ENCODE measurements at places on chromosomes 7 and 10.

- DNase-seq: no peak
These were observed 90.5 kb downstream of the WIPF3 start for GRCh38 chr7:29896685-29897411.

DNA sequence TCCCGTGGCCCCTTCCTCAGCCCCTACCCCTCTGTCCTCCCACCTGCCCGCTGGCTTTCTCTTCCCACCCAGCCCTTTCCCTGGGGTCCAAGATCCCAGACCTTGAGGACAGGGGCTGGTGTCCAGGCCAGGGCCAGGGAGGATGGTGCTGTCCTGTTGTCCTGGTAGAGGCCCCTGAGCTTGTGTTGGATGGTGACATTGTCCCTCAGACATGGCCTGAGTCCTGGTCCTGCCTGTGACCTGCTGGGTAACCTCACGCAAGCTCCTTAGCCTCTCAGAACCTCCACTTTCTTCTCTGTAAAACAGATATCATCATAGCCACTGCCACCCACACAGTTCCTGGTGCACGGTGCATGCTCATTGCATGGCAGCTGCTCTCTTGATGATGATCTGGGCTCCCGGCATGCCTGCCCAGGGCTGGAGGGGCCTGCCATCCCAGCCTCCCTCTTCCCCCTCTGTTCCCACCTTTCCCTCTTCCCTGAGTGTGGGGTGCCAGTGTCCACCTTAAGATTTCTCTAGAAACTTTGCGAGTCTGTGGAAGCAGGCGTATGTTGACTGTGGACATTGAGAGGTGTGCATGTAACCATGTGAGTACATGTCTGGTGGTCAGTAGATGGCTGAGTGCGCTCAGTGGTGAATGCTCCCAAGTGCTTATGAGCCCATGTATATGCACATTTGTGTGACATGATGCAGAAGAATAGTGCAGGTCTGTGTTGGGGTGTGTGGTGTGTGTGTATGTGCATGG is 60.4 kb downstream of the NEURL1 start:
- DNase-seq: no peak

- DNase-seq: no peak
These were observed 61.7 kb downstream of the PALD1 start for GRCh38 chr10:70540089-70540788.

- no peak for DNase-seq
These were observed 136.2 kb upstream of the INSYN2A start for GRCh38 chr10:127332631-127333030.

GRCh38 chr10:7610651-7611389 is 55.9 kb downstream of the ITIH5 start:
- no peak for DNase-seq

DNA sequence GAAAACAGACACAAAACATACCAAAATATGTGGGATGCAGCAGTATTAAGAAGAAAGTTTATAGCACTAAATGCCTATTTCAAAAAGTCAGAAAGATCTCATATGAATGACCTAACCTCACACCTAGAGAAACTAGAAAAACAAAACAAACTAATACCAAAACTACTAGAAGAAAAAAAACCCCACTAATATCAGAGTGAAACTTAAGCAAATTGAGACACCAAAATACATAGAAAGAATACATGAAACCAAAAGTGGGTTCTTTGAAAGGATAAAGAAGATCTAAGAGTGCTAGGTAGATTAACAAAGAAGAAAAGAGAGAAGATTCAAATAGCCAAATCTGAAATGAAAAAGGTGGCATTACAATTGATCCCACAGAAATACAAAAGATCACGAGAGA is 494.1 kb downstream of the SH2D4B start:
- DNase-seq: no peak

GRCh38 chr10:79394664-79395063 is 47.4 kb downstream of the PPIF start:
- DNase-seq: no peak

DNA sequence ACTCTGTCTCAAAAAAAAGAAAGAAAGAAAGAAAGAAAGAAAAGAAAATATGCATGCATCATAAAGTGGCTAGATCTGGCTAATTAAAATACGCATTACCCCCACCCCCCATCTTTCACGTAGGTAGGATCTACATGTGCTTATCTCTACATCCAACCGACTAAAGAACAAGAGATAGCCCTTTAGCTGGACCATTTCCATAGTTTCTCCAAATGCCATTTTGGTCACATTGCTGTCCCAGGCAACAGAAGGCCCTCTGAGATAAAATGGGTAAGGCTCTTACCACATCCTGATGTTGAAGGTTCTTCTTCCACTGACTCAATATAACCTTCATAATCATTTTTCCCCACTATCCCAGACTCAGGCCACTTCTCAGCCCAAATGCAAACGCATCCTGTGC is 31.5 kb downstream of the PIK3AP1 start:
- no peak for DNase-seq

GRCh38 chr7:2309889-2310331 is 4.3 kb downstream of the SNX8 start:
- DNase-seq: no peak

DNA sequence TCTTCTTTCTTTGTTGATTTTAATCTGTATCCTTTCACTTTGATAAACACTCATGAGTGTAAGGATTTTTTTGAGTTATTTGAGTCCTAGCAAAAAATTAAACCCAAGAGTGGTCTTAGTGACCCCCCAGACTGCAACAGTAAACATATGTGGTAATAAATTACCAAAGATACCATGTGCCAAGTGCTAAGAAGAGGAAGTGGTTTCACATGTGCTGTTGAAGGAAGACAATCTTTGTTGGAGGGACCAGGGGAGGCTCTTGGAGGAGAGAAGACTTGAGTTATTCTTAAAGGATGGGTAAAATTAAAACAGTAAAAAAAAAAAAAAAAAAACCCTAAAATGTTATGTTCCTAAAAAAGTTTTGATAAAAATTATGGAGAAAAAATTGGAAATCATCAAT is 150.2 kb downstream of the SEC23IP start:
- no peak for DNase-seq

GRCh38 chr10:119817991-119818888 is 54.4 kb downstream of the MCMBP start:
- DNase-seq: no peak

- no peak for DNase-seq
These were observed 1.1 kb downstream of the PIK3AP1 start for GRCh38 chr10:96719200-96719599.

- no peak for DNase-seq
These were observed 202.8 kb downstream of the BMPER start for GRCh38 chr7:34108165-34108564.

GRCh38 chr7:104497379-104497967 is 169.1 kb downstream of the LHFPL3 start:
- DNase-seq: no peak

- DNase-seq: peak; percentile 7
These were observed at the start of gene PTPRN2 for GRCh38 chr7:158587162-158588084. Gene PTPRN2 (minus strand): TSS chr7:158587823.

- DNase-seq: no peak
These were observed 209.8 kb downstream of the ACTR3B start for GRCh38 chr7:152969335-152969734.

- DNase-seq: no peak
These were observed 594 bp downstream of the CNNM1 start for GRCh38 chr10:99329554-99330346.
